Mesothelial cell of epicardium (in vitro differentiated cells): ENCODE measurements at places on chromosomes 13 and 19. TPM values are rescaled to one million over a fixed set of nuclear protein-coding genes. Genes with fewer than 3 reads are reported as not detected.

KLF1 gene
- total RNA-seq = 0.13 TPM in 1 of 3 replicates, not detected in the others

GRCh38 chr13:25652764-25653163 lies 281.0 kb downstream of the ATP8A2 start:
- H3K27me3 ChIP-seq = no peaks in the 10 kb centered on the region
- H3K4me1 ChIP-seq = peaks cover 13% of the 10 kb centered on the region
- H3K4me3 ChIP-seq = no peak overlapping the region

DNA sequence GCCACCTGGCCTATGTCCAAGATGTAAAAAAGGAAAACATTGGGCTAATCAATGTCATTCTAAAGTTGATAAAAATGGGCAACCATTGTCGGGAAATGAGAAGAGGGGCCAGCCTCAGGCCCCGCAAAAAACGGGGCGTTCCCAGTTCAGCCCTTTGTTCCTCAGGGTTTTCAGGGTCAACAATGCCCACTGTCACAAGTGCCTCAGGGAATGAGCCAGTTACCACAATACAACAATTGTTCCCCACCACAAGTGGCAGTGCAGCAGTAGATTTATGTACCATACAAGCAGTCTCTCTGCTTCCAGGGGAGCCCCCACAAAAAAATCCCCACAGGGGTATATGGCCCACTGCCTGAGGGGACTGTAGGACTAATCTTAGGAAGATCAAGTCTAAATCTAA lies 112.5 kb downstream of the ZNF486 start:
- peaks cover 24% of the 10 kb centered on the region for H3K4me1 ChIP-seq
- H3K4me3 ChIP-seq = no peak overlapping the region
- no peaks in the 10 kb centered on the region for H3K27me3 ChIP-seq
- DNase-seq = no peak
- H3K27ac ChIP-seq = no peak overlapping the region

GRCh38 chr13:111359237-111359915 lies 38.9 kb downstream of the TEX29 start:
- H3K4me3 ChIP-seq = no peak overlapping the region
- no peak for DNase-seq
- no peaks in the 10 kb centered on the region for H3K4me1 ChIP-seq
- H3K36me3 ChIP-seq = no peaks in the 10 kb centered on the region

WDR87 gene
- total RNA-seq = 0.16 TPM in 1 of 3 replicates, not detected in the others

CATSPERD gene
- total RNA-seq = not detected in 3 replicates

DNA sequence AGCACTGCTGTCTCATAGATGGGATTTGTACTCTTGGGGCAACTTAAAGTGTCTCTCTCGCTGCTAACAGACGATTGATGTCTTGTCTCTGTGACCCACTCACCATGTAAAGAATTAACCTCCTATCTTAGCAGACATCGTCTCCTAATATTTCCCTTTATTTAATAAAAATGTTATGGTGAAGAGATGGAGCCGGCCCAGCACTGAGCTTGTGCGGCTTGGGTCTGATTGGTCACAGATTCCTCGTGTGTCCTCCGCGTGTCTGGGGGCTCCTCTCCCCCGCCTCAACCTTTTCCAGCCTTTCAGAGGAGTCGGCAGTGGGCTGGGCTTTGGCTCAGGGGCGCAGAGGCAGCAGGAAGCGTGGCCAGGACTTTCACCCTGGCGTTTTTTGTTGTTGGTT lies 13.2 kb upstream of the CRTC1 start:
- no peak overlapping the region for H3K4me3 ChIP-seq
- no peak overlapping the region for H3K27ac ChIP-seq
- DNase-seq = no peak
- H3K36me3 ChIP-seq = peaks cover 14% of the 10 kb centered on the region

- H3K27ac ChIP-seq = no peak overlapping the region
- H3K4me3 ChIP-seq = no peak overlapping the region
- no peaks in the 10 kb centered on the region for H3K27me3 ChIP-seq
- H3K36me3 ChIP-seq = peaks cover 66% of the 10 kb centered on the region
Measured at GRCh38 chr13:60491531-60491930, 94.5 kb downstream of the TDRD3 start.

DNA sequence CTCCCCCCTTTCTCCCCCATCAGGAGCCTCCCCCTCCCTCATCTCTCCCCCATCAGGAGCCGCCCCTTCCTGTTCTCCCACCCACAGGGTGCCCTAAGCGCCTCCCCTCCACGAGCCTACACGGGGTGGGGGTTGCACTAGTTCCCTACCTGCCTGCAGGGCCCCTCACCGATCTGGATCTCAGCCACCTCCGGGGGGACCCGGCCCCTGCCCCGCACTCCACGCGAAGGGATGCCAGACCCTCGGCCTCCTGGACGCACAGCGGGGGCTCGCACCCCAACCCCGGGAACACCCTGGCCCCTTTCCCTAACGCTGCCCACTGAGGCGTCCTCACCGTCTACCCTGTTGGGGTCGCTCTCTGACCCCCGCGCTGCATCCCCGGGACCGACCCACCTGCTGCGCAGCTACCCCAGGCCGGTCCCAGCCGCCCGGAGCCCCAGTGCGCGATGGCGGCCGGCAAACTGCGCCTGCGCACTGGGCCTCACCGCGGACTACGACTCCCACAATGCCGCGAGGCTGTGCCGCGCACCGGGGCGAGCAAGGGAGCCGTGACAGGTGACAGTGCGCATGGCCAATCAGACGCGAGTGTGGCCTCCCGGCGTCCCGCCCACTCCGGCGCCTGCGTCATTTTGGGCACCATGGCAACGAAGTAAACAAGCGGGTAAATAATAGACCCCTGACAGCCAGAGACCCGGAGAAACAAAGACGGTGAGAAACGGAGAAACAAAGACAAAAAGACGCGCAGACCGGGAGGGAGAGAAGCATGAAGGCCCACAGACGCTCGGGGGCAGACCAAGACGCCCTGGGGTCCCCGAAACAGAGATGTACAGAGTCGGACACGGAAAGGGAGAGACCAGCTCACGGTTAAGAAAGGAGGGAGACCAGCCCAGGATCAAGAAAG lies at the start of gene ZSCAN18:
ZSCAN18 (minus strand) TSS at position 451 of the 901 bp plus-strand sequence. CDS start 7,964 bp downstream, outside the sequence.
- DNase-seq = peak; percentile 99
- H3K4me3 ChIP-seq = peak within 1 kb of the TSS; percentile 84
- H3K4me1 ChIP-seq = peaks cover 10% of the 10 kb centered on the region
- peaks cover 22% of the 10 kb centered on the region for H3K36me3 ChIP-seq
- no peaks in the 10 kb centered on the region for H3K27me3 ChIP-seq

DNA sequence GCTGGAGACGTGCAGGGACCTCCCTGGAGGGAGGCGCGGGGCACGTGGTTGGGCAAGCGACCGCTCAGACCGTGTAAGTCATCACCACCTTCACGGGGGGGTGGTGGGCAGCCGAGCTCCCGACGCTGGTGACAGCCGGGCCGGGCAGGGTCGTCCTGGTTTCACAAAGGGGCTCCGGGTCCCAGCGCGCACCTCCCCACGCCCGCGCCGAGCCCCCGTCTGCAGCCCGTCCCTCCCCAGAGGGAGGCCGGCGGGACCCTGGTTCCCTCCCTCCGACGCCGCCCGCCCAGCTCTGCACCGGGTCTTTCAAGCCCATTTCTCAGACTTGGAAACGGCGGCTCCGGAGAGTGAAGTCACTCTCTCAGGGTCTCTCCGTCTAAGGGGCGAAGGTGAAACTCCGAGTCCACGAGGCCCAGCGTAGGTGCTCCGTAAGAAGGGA lies 729 bp upstream of the ARID3A start:
- peaks cover 9% of the 10 kb centered on the region for H3K4me1 ChIP-seq
- H3K36me3 ChIP-seq = peaks cover 3% of the 10 kb centered on the region
- H3K4me3 ChIP-seq = peak overlapping the region; percentile 72

GRCh38 chr13:99990126-99990977 lies 8.8 kb downstream of the ZIC2 start:
- H3K27me3 ChIP-seq = peaks cover 98% of the 10 kb centered on the region
- DNase-seq = no peak
- H3K36me3 ChIP-seq = no peaks in the 10 kb centered on the region
- H3K4me3 ChIP-seq = no peak overlapping the region

CGB8 gene
- 0.29 to 0.31 TPM in 2 of 3 replicates, not detected in the other for total RNA-seq

GRCh38 chr13:28413999-28414398 lies 80.9 kb downstream of the FLT1 start:
- no peaks in the 10 kb centered on the region for H3K36me3 ChIP-seq
- no peak overlapping the region for H3K27ac ChIP-seq
- H3K27me3 ChIP-seq = no peaks in the 10 kb centered on the region

COMP gene
- 0.16 to 0.31 TPM (median 0.18 TPM) in 3 replicates for total RNA-seq

ZNF836 gene
- total RNA-seq = 17.4 to 21.2 TPM (median 19.1 TPM) in 3 replicates

GRCh38 chr19:3723883-3724282 lies 15.7 kb downstream of the TJP3 start:
- no peak for DNase-seq
- no peaks in the 10 kb centered on the region for H3K36me3 ChIP-seq
- H3K27ac ChIP-seq = no peak overlapping the region
- H3K4me3 ChIP-seq = no peak overlapping the region
- peaks cover 9% of the 10 kb centered on the region for H3K4me1 ChIP-seq

ALOX5AP gene
- 0.25 TPM in 2 of 3 replicates, not detected in the other for total RNA-seq

DNA sequence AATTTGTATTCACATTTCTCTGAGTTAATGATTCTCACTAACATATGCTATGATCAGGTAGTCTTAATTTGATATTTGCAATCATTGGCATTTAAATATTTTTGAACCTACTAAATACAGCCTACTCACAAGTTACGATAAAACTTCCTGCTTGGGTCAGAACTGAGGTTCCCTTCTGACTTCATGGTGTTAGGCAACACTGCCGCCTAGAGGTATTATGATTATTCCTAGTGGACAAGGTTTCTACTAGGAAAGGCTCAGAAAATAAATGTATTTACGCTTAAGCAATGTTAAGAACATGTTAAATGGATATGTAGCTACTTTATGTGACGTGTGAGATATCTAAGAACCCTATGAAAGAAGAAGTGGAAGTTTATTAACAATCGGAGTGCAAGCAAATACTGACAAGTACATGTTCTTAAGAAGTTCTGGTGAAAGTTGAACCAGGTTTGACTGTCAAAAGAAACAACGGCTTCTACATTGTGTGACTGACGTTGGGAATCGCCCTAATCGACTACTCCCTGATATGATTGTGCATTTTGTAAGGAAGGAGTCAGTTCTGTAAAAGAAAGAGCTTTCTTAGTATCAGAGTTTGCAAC lies 1395.8 kb downstream of the SLITRK5 start:
- no peak overlapping the region for H3K4me3 ChIP-seq
- peaks cover 9% of the 10 kb centered on the region for H3K4me1 ChIP-seq
- no peak overlapping the region for H3K27ac ChIP-seq
- DNase-seq = no peak
- peaks cover 4% of the 10 kb centered on the region for H3K36me3 ChIP-seq
- no peaks in the 10 kb centered on the region for H3K27me3 ChIP-seq

GRCh38 chr13:113621046-113621445 lies 36.5 kb downstream of the TFDP1 start:
- no peak overlapping the region for H3K4me3 ChIP-seq
- peak overlapping the region; percentile 39 for H3K27ac ChIP-seq
- H3K27me3 ChIP-seq = no peaks in the 10 kb centered on the region
- H3K4me1 ChIP-seq = peaks cover 16% of the 10 kb centered on the region
- no peak for DNase-seq

GRCh38 chr19:18895038-18895823 lies 727 bp downstream of the CERS1 start:
- peaks cover 8% of the 10 kb centered on the region for H3K27me3 ChIP-seq
- peaks cover 5% of the 10 kb centered on the region for H3K4me1 ChIP-seq
- H3K36me3 ChIP-seq = no peaks in the 10 kb centered on the region
- peak overlapping the region; percentile 79 for H3K4me3 ChIP-seq

RXFP2 gene
- 0.35 to 0.59 TPM (median 0.45 TPM) in 3 replicates for total RNA-seq

ATXN8OS gene
- not detected in 3 replicates for total RNA-seq

DNA sequence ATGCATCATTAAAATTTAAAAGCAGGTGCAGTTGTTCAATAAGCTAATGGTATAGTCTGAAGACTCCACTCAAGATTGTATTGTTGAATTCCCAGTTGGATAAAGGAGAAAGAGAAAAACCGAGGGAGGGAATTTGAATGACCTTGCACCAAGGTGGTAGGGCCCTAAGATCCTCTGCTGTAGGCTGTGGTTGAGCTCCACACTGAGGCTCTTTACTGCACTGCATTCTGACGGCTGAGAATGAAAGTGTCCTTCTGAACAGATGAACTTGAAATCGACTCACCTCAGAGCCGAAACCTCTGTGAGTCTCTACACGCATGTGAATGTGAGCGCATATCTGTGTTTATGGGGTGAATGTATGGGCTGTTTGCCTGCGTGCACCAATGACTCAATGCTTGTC lies 388.9 kb upstream of the DACH1 start:
- H3K4me1 ChIP-seq = peaks cover 24% of the 10 kb centered on the region
- peak overlapping the region; percentile 54 for H3K27ac ChIP-seq
- no peaks in the 10 kb centered on the region for H3K27me3 ChIP-seq
- DNase-seq = peak; percentile 44

PSG2 gene
- not detected in 3 replicates for total RNA-seq

DNA sequence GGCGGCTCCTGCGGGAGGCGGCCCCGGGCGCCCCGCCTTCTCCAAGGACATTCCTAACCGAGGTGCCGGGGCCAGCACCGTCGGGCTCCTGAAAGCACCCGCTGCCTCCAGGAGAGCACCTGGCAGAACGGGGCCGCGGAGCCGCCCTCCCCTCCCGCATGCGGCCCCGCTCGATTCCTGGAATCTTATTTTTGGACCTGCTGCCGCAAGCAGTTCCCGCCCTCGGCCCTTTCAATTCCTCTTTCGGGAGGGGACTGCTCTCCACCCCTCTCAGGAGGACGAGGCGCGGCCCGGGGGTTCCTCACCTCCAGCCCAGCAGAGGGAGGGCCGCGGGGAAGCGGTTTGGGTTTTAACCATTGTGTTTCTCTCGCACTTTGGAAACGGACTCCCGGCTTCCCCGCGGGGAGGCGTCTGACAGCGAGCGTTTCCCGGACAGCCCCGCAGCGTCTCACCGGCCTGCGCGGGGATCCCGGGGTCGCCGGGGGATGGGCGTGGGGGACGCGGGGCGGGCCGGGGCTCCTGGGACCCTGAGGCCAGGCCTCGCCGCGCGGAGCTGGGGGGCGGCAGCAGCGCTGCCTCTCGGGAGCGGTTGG lies 849 bp downstream of the GAS6 start:
- no peaks in the 10 kb centered on the region for H3K36me3 ChIP-seq
- peaks cover 42% of the 10 kb centered on the region for H3K27me3 ChIP-seq
- peak overlapping the region; percentile 70 for H3K4me3 ChIP-seq
- DNase-seq = no peak

CLDN10 gene
- total RNA-seq = 1.1 to 2.0 TPM (median 1.5 TPM) in 3 replicates

- DNase-seq = no peak
- peaks cover 8% of the 10 kb centered on the region for H3K36me3 ChIP-seq
- H3K27me3 ChIP-seq = no peaks in the 10 kb centered on the region
- H3K27ac ChIP-seq = no peak overlapping the region
Measured at GRCh38 chr19:55670280-55671053, 4.6 kb upstream of the EPN1 start.

DNA sequence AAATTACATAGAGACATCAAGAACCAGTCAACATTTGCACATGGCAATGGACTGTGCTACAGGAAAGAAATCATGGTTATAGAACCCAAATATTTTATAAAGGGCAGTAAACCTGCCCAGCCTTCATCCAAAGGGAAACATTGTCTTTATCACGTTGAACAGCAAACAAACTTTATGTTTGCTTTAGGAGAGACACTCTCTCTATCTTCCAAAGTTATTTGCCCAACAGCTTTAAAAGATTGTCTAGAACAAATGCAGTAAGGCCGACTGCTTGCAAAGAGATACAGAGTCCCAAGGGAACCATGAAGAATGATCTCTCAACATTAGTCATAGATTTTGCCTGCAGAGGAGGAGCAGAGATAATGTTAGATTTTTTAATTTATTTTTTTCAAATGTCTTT lies 1323.5 kb upstream of the SLC10A2 start:
- no peaks in the 10 kb centered on the region for H3K4me1 ChIP-seq
- H3K27ac ChIP-seq = no peak overlapping the region
- H3K4me3 ChIP-seq = no peak overlapping the region
- no peaks in the 10 kb centered on the region for H3K27me3 ChIP-seq
- no peak for DNase-seq

SHISA7 gene
- 0.04 TPM in 1 of 3 replicates, not detected in the others for total RNA-seq

- no peaks in the 10 kb centered on the region for H3K36me3 ChIP-seq
- H3K27ac ChIP-seq = no peak overlapping the region
- peaks cover 36% of the 10 kb centered on the region for H3K27me3 ChIP-seq
Measured at GRCh38 chr13:44407379-44407778, 33.8 kb downstream of the SERP2 start.
